ENCODE measurements at places on chromosomes 7 and 10.

GRCh38 chr10:102086196-102086595, 21.0 kb downstream of the HPS6 start:
- no peak for DNase-seq

GRCh38 chr7:151245360-151246101, 3.0 kb downstream of the SMARCD3 start:
- DNase-seq: peak; percentile 64

- no peak for DNase-seq
Measured at GRCh38 chr7:79308192-79308591, 145.3 kb downstream of the MAGI2 start.

DNA sequence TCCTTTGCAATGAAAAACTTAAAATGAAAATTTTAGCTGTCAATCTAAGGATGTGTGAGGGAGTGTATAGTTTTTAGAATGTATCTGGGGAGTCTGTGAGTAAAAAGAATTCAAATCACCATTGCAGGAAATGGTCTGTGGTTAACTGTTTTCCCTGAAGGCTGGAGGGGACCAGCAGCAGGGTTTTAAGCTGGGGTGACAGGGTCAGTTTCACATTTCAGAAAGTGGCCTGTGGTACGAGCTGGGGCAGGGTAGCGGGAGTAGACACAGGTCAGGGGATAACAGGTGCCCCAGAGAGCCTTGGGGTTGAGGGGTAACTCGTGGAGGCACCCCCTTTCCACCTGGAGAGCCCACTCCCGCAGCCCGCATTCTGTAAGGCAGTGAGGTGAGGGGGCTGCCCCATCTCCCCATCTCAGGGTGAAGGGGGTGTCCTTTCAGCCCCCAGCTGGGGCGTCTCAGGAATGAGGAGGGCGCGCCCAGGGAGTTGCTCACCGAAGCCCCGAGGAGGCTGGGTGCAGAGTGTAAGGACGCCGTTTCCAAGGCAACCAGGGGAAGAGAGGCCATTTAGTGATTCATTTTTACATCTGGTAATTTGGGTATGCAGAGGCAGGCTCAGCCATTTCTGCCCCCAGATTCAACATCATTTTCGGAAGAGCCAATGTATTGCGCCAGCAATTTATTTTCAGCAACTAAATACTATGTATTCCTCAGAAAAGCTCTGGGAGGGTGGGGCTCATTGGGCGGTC, 168.9 kb downstream of the SLIT1 start:
- peak; percentile 45 for DNase-seq

GRCh38 chr7:131284702-131285419, 42.8 kb upstream of the MKLN1 start:
- no peak for DNase-seq

DNA sequence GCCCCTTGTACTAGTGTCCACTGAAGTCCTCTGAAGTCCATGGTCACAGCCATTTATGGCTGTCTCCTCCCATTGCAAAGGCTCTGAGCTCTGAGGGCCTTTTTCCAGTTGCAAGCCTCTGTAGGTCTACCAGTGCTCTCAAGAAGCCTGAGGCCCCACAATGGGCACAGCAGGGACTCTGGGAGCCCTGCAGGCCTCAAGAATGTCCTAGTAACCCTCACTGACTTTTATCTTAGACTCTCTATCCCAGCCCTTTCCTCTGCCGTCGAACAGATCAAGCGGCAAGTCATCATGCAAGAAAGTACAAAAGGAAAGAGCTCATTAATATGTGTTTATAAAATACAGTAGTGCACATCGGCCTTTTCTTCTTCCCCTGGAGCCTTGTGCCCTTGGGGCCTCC, 23.4 kb downstream of the VWA2 start:
- no peak for DNase-seq

DNA sequence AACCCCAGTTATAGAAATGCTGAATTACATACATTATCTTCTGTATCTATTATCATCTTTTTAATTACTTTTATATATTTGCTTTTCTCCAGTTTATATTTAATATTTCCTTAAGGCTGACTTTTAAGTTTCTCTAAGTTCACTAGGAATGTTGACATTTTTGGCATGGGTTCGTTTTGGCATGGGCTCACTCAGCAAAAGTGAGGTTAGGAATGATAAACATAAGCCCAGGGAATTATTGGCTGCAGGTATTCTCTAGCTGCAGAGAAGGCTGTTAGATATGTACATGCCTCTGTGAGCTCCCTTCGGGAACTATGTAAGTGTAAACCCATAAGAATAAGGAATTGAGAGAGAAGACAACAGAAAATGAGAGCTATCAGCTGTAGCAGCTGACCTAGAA, 63.6 kb upstream of the RAB18 start:
- no peak for DNase-seq

- no peak for DNase-seq
Measured at GRCh38 chr7:105587909-105588635, 6.8 kb upstream of the EFCAB10 start.

- DNase-seq: no peak
Measured at GRCh38 chr10:105973360-105973759, 1191.1 kb downstream of the SORCS1 start.

DNA sequence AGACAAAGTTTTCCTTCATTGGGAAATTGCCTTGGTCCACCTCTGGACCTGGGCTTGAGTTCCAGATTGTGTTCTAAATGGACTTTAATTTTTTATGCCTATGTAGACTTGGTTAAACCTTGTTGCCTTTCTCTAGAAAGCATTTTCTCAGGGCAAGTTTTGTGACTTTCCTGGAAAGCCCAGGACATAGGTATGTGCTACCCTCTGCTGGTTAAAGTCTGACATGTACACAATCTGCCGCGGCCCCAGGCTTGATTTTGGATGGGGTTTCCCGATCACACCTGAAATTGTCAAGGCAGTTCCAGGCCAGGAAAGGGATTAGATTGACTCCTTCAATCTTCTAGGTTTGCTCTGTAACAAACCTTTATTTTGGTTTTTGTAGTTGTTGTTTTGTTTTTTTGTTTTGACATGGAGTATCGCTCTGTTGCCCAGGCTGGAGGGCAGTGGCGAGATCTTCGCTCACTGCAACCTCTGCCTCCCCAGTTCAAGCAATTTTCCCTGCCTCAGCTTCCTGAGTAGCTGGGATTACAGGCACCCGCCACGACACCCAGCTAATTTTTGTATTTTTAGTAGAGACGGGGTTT, 14.1 kb upstream of the AKR1B10 start:
- DNase-seq: peak; percentile 33

- DNase-seq: no peak
Measured at GRCh38 chr10:75100764-75101291, 10.6 kb upstream of the SAMD8 start.

GRCh38 chr10:30160271-30160982, 101.0 kb upstream of the JCAD start:
- no peak for DNase-seq

GRCh38 chr7:87212498-87212897, 7.0 kb downstream of the TMEM243 start:
- no peak for DNase-seq

- no peak for DNase-seq
Measured at GRCh38 chr7:70797109-70797514, 334.8 kb upstream of the GALNT17 start.

- DNase-seq: peak; percentile 26
Measured at GRCh38 chr10:131982185-131982756, 548 bp upstream of the BNIP3 start.

GRCh38 chr10:19570991-19571390, 245.2 kb upstream of the PLXDC2 start:
- no peak for DNase-seq

DNA sequence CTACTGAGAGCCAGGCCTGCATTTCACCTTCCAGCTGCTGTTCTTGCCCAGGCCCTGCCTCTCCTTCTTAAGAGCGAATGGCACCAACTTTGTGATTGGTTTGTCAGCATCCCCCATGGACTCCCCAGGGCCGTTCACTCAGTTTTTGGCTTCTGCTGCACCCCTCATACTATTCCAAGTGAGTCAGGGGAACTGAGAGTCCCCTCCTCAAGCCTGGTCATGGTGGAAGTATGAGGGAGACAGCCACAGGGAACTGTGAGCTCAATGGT, 62.4 kb upstream of the ANTXRL start:
- no peak for DNase-seq

DNA sequence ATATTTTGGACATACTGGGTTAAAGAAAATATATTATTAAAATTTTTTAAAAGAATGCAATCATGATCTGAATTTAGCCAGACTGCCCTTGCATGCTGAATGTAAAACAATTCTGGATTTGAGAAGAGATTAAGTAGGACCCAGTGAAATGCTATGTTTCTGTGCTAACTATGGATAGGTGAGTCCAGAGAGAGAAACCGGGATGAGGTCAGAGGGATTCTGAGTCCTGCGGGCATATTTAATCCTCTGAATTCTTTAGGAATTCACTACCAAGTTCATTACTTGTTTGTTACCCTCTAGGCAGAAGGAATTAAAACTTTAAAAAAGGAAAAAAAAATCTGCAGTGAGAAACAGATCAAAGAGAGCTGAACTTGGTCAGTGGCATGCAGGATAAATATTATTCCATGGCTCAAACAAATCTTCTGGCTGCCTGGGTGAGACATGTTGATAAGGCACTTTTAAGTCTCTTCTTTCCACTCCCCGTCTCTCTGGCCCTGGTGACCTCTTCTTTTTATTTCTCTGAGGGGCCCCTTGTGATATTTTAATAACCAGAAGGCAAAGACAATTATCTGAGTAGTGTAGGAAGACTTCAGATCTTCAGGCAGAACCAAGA, 50.2 kb upstream of the LYZL1 start:
- no peak for DNase-seq

DNA sequence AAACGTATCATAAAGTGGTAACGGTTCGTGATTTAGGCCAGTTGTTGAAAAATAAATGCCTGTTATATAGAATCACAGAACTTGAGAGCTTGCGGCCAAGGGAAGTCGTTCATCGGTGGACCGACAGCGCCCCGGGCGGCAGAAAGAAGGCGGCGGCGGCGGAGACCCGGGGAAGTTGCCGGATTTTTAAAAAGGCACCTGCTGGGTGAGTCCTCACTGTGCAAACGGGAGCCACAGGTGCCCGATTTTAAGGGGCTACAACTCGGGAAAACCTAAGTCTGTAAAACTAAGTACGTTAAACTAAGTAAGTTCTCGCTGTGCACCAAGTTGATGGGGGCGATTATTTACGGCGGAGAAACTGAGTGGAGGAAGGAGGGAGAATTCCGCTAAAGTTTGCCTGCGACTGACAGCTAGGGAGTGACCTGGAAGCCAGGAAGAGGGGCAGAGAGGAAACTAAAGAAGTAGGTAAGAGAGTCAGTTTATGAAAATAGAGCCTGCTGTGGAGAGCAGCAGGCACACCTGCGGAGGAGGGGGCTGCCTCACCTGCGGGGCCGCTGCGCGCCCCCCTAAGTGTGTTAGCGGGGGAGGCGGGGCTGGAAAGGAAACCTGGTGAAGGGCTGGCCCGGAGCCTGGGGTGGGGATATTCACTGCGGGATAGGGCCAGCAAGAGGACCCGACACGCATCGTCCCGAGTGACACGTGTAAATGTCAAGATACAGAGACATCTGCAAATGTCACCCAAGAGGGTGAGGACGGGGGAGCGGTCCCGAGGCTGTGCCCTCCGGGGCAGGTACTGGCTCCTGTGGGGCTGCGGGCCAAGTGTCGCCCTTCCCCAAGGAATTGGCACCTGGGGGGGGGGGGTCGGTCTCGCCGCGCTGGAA, 996 bp downstream of the ADAM12 start:
- peak; percentile 19 for DNase-seq

DNA sequence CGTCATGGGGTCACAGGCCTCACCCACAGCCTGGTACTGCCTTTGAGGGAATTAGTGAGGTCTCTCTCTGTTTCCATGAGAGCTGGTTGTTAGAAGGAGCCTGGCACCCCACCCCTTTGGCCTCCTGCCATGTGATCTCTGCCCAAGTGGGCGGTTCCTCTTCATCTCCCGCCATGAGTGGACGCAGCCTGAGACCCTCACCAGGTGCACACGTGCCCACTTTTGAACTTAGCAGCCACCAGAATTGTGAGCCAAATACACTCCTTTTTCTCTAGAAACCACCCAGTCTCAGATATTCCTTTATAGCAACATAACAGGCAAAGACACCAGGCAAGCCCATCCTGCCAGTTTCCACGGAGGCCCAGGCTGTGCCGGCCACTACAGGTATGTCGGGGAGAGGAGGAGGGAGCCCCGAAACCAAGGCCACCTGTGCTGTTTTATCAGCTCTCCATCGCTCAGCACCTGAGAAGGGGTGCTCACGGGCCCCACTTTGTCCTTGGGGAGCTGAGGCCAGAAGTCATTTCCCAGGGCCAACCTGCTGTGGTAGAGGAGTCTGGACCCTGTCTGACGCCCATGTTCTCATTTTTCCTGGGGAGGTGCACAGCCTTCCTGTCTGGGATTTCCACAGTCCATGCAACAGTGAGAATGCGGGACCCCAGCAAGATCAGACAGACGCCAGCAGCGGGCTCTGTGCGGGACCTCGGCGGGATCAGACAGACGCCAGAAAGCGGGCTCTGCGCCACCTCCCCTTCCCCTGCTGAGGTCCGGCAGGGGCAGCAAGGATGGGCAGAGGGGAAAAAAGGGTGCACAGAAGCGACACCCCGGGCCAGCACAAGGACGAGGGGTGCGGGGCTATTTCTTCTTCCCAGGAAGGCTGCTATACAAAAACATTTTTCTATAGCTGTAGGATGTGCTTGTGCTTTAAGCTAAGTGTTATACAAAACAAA, 220.5 kb downstream of the ELFN1 start:
- no peak for DNase-seq

- no peak for DNase-seq
Measured at GRCh38 chr7:121084748-121085336, 96.3 kb downstream of the CPED1 start.

DNA sequence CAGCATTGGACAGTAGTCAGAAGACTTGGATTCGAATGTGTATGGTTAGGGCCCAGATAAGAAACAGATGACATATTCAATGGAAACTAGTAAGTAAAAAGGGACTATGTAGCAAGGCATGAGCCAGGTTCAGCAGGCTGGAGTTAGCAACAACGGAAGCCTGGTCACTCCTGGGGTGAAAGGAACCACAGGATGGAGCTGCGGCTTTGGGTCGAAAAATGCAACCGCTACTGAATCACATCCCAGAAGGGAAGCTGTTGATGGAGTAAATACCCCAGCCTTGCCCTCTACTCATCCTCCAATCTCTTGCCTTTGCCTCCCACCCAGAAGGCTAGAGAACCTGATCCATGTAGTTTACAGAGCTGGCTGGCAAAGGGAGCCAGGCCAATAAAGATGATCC, 37.5 kb upstream of the EGR2 start:
- DNase-seq: peak; percentile 68

DNA sequence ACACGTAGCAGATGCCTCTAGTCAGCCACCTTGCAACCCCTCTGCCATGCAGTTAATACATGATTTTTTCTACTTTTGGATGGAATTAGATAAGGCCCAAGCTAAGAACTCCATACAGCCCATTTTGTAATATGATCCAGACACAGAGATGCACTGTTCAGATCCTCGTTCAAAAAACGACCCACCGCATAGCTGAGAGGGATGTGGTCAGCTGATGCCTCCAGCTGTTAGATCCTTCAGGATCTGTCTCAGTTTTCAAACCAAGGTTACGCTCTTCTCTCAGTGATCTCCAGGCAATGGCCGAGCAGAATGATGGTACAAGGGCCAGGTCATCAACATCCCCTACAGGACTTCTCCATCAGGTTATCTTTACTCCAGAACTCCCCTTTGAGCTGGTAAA, 881.7 kb upstream of the C7orf33 start:
- no peak for DNase-seq

Data from activated CD4-positive, alpha-beta memory T cell treated with anti-CD3 and anti-CD28 coated beads, Interleukin-2, amount 10 ng/mL, durations not matched to agents 7 days and 5 days (primary cell).